Brain (organoid and tissue), 16 donors: ENCODE measurements at places on chromosomes 13 and 19.

GRCh38 chr13:48042894-48043293, 5.4 kb downstream of the NUDT15 start:
- no peak for DNase-seq

DNA sequence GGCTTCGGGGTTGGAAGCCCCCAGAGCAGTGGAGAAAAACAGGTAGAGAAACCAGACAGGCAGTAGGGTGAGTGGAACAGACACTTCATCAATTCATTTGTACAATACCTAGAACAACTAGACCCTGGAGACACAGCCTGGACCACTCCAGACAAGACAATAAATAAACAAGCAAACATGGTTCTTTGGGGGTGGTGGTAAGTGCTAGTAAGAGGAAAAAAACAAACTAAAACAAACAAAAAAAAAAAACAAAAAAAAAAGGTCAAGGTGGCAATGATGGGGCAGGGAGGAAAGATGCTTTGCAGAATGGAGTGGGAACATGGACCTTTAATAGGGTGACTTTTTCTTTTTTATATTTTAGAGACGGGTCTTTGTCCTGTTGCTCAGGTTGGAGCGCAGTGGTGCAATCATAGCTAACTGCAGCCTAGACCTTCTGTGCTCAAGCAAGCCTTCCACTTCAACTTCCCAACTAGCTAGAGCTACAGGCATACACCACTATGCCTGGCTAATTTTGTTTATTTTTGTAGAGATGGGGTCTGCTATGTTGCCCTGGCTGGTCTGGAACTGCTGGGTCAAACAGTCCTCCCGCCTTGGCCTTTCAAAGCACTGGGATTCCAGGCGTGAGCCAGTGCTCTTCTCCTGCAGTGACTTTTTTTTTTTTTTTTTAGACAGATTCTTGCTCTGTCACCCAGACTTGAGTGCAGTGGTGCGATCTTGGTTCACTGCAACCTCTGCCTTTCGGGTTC, 3.1 kb downstream of the JUNB start:
- no peak for DNase-seq

DNA sequence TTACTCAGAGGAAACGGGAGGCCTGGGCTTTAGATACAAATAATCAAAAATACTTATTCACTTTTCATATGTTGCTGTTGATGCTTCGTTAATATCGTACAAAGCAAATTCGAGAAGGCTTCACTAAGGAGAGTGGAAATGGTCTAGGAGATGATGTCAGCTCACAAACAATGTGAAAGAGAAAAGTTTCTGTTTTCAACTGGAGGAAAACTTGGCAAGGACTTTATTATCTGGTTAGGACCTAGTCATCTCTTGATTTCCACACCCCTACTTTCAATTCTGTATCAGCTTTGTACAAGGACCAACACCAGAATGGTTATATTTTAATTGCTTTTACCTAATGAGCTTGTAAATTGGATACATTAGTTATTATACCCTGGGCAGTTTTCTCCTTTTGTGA, 88.0 kb downstream of the SLC10A2 start:
- no peak for DNase-seq

DNA sequence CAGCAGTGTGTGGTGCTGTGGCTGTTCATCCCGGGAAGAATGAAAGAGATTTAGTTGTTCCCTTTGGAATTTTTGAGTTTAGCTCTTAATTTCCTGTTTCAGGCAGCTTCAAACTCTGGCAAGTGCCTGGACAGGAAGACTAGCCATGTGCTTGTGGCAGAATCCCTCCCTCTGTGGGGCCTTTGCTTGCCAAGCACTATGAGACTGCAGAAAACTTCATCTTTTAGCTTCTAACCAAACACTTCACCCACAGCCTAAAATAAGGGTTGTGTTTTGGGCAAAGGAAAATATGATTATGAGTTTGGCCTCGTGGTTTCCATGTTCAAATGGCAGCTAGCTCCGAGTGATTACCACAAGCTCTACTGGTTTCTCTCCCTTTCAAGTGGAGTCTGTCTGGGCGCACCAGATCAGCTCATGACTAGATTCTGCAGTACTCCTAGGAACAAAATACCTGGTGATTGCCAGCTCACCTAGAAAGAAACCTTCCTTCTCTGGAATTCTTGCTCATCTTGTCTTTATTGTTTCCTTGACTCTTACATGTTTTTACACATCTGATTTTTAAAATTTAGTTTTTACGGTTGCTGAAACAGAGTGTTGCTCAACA, 707.5 kb downstream of the SLITRK6 start:
- DNase-seq: no peak
